ENCODE measurements at places on chromosomes 11 and 22. TPM values are rescaled to one million over a fixed set of nuclear protein-coding genes. Genes with fewer than 3 reads are reported as not detected.

The PDGFD gene
- 29.6 TPM for total RNA-seq

DNA sequence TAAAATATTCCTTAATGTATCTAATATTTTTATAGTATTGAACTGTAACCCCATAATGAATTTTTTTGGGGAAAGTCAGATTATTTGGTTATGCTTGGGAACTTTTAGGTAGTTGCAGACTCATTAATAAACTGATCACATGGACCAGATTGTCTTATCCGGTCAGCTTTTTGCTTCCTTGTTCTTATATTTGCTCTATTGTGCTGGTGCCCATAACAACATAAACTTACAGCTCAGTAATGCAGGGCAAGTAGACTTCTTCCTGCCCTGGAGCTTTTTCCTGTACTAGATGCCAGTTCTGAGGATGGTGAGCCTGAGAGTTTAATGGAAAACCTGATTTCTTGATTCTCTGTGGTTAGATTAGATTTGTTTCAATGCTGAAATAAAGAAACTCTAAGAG lies 53.2 kb downstream of the MTMR3 start:
- DNase-seq = no peak
- no peak overlapping the region for H3K4me3 ChIP-seq
- H3K27ac ChIP-seq = no peak overlapping the region
- H3K4me1 ChIP-seq = no peaks in the 10 kb centered on the region

The PGM2L1 gene
- total RNA-seq = 10.0 TPM

- no peak overlapping the region for H3K27ac ChIP-seq
- no peaks in the 10 kb centered on the region for H3K36me3 ChIP-seq
- no peaks in the 10 kb centered on the region for H3K4me1 ChIP-seq
- no peak for DNase-seq
- no peak overlapping the region for H3K4me3 ChIP-seq
Measured at GRCh38 chr11:57343825-57344224, 5.7 kb downstream of the P2RX3 start.

The PAX6 gene
- total RNA-seq = 0.12 TPM

The NELL1 gene
- total RNA-seq = 17.7 TPM

All from hepatocyte (in vitro differentiated cells).